Stimulated activated CD4-positive, alpha-beta T cell treated with anti-CD3 and anti-CD28 coated beads, Interleukin-12 subunit alpha, Interleukin-12 subunit beta, amount 100 ng/mL, for 24 hours (primary cell): ENCODE measurements at places on chromosomes 3 and 15.
A peak's percentile ranks its signal among the peaks of the same experiment; 100 is the strongest.

- DNase-seq, result no peak
Measured at GRCh38 chr15:97386940-97387339, 573.6 kb upstream of the ARRDC4 start.

- DNase-seq, result no peak
Measured at GRCh38 chr3:170424879-170425278, 6.2 kb downstream of the CLDN11 start.

DNA sequence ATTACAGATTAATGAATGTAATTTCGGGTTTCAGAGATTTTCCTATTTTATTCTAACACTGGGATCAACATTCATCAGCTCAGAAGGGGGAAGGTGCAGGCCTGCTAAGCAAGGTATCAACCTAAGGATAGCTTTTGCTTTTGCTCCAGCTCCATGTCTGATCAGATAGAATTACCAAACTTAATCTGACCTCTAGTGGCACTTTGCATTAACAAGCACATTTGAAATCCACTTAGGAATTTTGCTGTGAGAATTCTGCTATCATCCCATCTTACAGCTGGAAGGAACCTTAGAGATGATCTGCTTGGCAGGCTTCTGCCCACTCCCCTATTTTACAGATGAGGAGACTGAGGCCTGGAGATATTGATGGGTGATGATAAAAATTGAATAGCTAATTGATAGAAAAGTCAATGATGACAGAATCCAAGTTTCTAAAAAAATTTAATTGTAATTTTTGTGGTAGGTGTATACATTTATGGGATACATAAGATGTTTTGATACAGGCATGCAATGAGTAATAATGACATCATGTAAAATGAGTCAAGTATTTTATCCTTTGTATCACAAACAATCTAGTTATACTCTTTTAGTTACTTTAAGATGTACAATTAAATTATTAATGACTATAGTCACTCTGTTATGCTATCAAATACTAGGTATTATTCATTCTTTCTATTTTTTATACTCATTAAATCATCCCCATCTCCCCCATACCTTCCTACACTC lies 209.2 kb upstream of the ZPLD1 start:
- no peak for DNase-seq

GRCh38 chr3:69103123-69103522 lies 18.4 kb downstream of the ARL6IP5 start:
- DNase-seq, result no peak

DNA sequence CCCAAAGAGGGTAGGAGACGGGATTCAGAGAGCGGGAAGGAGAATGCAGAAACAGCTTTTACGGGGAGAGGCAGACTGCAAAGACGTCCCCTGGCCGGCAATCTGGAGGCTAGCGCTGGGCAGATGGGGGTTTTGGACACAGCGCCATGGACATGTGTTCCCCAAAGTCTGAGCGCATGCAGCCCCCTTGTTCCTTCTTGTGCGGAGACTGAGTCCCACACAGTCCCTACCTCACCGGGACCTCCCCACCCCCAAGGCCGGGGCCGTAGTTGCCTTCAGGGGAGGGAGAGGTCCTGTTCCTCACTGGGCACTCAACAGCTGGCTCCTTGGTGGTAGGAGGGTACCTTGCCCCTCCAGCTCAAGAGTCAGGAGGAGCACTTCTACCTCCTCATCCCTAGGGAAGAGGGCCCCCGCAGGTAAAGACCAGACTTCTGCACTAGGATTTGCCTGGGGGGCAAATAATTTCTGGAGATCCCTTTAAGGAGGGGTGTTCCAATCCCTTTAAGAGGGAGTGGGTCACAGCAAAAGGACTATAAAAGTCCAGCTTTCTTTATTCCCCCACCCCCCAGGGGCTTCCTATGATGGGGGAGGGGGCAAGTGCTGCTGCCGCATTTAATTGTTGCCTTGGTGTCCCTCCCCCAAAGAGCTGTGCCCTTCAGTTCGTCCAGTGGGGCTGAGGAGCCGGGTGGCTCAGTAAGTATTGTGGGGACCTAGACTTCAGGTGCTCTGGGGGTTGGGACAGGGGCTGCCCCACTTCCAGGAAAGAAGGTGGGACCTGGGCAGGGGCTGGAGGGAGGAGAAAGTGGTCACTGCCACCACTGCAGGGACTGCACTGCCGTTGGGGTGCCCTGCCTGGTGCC lies 3.6 kb upstream of the BAHD1 start:
- no peak for DNase-seq

- DNase-seq, result peak; percentile 66
Measured at GRCh38 chr15:40787344-40787841, 17.6 kb downstream of the C15orf62 start.

DNA sequence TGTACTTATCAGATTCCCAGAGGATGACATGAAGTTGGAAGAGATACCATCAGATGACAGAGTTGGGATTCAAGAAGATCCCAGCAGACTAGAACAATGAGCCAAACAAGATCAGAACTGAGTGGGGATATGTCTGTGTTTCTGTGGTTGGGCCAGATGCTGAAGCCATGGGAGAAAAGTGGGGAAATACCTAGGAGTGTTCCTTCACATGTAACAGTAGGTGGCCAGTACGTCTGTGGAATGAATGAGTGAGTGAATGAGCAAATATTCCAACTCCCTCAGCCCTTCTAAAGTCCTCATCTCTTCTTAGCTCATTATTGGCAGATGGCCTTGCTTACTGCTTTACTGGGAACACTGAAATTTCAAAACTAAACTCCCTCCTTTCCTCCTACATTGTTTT lies 32.2 kb upstream of the GREM1 start:
- DNase-seq, result no peak

GRCh38 chr3:9949115-9949514 lies 3.1 kb downstream of the PRRT3 start:
- no peak for DNase-seq

DNA sequence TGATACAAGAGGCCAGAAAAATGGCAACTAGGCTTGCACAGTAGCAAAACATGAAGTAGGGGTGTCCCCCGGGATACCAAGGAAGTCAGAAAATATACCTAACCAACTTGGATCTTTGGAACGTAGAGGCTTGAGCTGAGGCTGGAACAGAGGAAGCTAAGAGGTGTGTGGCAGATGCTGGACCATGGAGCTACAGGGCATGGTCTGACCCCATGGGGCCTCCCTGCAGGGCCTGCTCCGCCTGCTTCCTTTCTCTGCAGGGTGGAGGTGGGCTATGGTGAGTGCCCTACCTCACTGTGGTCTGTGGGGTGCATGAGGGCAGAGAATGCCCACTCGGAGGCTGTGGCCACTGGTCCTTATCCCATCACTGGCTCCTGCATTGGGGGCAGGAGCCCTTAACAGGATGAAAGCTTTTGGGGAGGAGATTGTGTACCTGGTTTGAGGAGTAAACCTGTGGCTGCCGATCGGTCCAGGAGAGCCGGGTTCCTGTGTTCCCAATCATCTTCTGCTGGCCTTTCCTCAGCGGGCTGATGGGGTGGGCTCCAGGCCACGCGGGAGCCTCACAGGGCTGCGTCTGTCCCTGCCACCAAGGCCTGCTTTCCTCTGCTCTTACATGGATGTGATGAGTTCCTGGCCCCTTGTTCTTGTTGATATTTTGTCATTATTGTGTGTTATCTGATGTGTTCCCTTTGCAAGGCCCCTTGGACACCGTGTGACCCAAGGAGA lies 96.8 kb downstream of the OCA2 start:
- DNase-seq, result no peak

DNA sequence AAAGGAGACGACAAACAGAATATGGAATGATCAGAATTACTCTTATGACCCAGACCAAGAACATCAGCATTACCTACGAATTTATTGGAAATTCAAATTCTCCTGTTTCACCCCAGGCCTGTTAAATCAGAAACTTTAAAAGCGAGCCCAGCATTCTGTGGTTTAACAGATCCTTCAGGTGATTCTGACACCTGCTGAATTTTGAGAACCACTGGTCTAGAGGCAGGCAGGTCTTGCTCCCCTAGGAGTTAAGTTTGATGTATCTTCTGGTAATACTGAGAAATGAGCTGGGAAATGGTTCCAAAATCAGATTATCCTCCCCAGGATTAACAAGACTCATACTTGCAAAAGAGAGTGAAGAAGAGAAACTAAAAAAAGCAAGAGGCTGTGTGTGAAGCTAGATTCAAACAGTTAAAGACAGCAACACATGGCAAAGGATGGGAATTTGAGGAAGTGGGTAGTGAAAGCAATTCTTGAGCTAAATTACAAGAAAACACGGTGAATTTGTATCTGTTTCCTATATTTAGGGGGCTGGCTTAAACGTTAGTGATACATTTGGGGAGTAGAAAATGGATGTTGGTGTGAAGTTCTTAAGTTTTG lies 66.0 kb downstream of the FLNB start:
- DNase-seq, result no peak

DNA sequence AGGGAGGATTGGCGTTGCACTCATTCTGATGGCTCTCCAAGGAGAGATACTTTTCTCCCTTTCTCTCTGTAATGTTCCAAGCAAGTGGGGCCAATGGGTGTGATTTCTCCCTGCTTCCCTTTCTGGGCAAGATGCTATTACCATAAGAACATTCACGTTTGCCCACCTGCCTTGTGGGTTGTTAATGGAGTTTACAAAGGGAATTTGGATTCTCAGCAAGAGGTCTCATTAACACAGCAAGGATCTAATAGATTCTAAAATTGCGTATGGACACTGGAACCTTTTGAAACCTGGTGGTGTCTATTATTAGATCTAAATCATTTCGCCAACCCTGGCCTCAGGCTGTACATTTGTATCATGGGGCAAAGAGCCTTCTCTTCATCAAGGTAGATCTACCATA lies 74.1 kb downstream of the SLCO3A1 start:
- DNase-seq, result no peak

- DNase-seq, result no peak
Measured at GRCh38 chr15:59873644-59874272, 130.4 kb upstream of the FOXB1 start.

GRCh38 chr3:46097691-46098241 lies 70.5 kb upstream of the XCR1 start:
- peak; percentile 39 for DNase-seq

GRCh38 chr3:161409858-161410257 lies 38.5 kb upstream of the SPTSSB start:
- no peak for DNase-seq

GRCh38 chr3:14872706-14873105 lies 53.9 kb downstream of the FGD5 start:
- DNase-seq, result no peak

DNA sequence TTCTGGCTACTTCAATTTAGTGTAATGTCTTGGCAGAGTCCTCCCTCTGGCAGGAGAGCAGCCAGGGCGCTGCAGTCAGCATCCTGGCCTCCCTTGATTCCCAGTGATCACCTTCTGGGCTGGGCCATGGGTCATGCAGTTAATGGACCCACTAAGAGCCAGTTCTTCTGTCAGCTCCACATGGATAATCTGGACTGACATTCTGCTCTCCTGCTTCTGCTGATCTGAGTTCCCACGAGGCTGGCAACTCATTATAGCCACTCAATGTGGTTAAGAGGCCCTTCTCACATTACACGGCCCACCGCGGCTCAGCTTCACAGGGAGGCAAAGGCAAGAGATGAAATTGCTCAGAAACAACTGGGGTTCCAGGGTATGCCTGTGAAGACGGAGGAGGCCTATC lies 94.0 kb downstream of the WDR76 start:
- DNase-seq, result no peak

GRCh38 chr15:69597061-69597592 lies 144.5 kb downstream of the RPLP1 start:
- DNase-seq, result no peak

DNA sequence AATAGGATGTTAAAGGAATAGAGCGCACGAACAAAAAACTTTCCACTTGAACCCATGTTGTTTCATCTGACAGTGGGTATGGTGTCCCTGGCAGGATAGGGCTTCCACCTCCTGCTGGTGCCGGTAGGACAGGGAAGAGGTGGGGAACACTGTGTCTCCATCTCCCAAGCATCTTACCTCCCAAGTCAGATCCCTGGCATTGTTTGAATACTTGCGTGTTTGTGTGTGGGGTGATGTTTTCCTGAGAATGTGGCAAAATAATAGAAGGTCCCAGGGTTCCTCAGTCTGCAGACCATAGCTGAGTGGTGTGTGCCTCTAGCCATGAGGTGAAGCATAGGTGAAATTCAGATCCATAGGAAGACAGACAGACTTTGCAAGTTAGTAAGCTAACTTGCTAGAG lies 119.4 kb downstream of the IGF1R start:
- no peak for DNase-seq

GRCh38 chr3:23055733-23056376 lies 147.3 kb upstream of the UBE2E2 start:
- DNase-seq, result no peak

DNA sequence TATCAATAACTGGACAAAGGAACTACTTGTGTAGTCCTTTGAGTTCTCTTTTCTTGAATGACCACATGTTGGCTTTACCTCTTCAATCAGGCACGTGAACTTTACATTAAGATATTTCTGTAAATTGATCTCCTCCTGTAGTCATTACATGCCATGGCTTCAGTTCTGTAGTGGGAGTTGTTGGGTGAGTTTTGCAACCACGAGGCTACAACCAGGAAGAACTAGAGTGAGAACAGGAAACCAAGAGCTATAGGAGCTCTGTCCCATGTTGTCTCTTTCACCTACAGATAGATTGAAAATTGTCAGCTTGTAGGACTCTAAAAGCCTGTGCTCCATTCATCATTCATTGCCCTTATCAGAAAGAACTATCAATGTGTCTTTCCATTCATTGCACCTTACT lies 2.0 kb downstream of the RSRC1 start:
- no peak for DNase-seq

GRCh38 chr3:100993309-100993708 lies at the start of gene ABI3BP:
Gene ABI3BP (minus strand): TSS chr3:100993421. CDS start chr3:100993384, 37 bp downstream.
- no peak for DNase-seq

- DNase-seq, result no peak
Measured at GRCh38 chr15:42104095-42104891, 9.9 kb upstream of the PLA2G4D start.

DNA sequence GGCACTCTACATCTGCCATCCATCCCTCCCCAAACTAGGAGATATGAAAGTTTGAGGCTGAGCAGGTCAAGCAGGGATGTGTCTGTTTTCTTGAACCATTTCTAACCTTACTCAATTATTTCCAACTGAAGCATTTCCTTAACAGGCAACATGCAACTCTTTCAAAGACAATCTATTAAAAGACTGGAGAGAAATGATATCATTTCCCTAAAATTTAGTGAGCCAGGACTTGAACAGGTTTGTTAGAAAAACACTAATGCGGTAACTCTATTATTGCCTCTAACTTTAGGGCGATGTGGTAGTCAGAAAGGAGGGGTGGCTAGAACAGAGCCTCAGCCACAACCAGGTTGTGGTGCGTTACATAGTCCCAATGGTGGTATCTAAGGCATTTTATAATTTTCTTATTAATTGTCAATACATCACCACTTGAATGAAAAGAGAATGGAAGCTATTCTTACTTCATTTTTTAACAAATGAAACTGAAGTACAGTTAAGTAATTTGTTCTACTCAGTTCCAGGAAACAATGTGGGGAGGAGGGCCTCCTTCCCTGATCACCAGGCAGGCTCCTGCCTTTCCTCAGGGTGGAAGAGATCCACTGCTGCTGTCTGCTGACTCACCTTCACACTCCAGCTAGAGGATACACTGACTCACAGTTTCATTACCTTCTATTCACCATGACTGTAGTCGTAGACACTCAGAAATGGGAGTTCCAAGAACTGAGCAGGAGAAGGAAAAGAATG lies 22.8 kb downstream of the MYO1E start:
- no peak for DNase-seq

- DNase-seq, result no peak
Measured at GRCh38 chr3:122502941-122503340, 11.8 kb downstream of the KPNA1 start.
